ENCODE measurements at places on chromosomes 3 and 15. TPM values are rescaled to one million over a fixed set of nuclear protein-coding genes. Genes with fewer than 3 reads are reported as not detected.

The ADGRG7 gene
- total RNA-seq = not detected

The TRH gene
- total RNA-seq = not detected

The NR1D2 gene
- 18.6 TPM for total RNA-seq

The TEX9 gene
- 19.6 TPM for total RNA-seq

DNA sequence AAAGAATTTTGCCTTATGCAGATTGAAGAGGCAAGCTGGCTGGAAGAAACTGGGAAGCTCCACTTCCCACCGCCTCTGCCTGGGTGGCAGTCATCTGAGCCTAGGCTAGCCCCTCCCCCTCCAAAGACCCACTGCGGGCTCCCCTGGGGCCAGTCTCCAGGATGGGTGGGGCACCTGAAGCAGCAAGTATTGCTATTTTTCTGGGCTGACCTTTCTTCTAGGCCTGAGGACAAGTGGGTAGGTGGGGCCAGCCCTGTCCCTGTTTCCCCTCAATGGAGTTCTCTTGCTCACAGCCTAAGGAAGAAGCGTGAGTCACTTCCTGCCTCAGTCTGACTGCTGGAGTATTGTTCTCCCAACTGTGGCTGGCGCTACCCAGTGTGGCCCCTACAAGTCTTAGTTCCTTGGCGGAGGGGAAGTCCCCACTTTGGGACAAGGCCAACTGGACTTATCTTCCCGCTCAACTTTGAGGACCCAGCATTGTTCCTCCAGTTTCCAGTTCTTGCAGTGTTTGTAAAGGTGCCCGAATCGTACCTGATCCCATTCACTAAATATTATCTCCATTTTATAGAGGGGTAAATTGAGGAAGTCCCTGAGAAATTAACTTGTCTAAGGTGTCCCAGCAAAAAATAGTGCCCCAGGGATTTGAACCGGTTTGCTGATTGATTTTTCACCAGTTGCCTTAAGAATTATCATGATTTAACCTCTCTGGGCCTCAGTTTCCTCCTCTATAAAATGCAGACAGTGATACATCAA is 1.4 kb downstream of the FURIN start:
- no peaks in the 10 kb centered on the region for H3K36me3 ChIP-seq
- no peak overlapping the region for H3K4me3 ChIP-seq
- DNase-seq = peak; percentile 72
- H3K4me1 ChIP-seq = peaks cover 55% of the 10 kb centered on the region
- H3K27me3 ChIP-seq = no peaks in the 10 kb centered on the region

DNA sequence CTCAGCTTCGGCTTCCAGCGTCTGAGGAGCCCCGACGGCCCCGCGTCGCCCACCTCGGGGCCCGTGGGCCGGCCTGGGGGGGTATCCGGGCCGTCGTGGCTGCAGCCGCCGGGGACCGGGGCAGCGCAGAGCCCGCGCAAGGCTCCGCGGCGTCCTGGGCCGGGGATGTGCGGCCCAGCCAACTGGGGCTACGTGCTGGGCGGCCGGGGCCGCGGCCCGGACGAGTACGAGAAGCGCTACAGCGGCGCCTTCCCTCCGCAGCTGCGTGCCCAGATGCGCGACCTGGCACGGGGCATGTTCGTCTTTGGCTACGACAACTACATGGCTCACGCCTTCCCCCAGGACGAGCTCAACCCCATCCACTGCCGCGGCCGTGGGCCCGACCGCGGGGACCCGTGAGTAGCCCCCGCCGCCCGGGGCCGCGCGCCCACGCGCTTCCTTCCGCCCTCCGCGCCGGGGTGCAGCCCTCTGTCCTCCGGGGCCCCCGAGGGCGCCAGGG is 462 bp downstream of the EDEM1 start:
- DNase-seq = peak; percentile 62
- H3K36me3 ChIP-seq = no peaks in the 10 kb centered on the region
- H3K4me1 ChIP-seq = peaks cover 17% of the 10 kb centered on the region

- no peak for DNase-seq
- H3K27ac ChIP-seq = no peak overlapping the region
- H3K36me3 ChIP-seq = no peaks in the 10 kb centered on the region
- no peak overlapping the region for H3K4me3 ChIP-seq
These were observed 49.5 kb downstream of the CD86 start for GRCh38 chr3:122104515-122105194.

DNA sequence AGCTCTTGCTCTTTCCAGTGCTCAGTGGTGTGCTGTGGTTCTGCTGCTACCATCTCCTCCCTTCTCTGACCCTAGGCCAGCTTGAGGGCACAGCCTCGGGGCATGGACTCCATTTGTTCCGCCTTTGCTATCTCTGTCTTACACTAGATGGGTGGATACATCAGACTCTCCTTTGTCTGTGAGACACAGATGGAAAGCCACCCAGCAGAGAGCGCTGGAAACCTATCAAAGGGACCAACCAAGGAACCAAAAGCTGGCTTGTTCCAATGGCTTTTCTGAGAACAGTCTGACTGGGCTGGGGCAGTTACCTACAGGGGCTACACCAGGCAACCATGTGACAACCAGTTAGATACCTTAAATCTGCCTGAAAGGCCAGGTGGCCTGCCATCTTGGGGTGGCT is 63.8 kb downstream of the NPTN start:
- peaks cover 27% of the 10 kb centered on the region for H3K36me3 ChIP-seq
- H3K27me3 ChIP-seq = no peaks in the 10 kb centered on the region
- H3K4me3 ChIP-seq = no peak overlapping the region
- DNase-seq = no peak
- no peaks in the 10 kb centered on the region for H3K4me1 ChIP-seq
- no peak overlapping the region for H3K27ac ChIP-seq

- no peak overlapping the region for H3K27ac ChIP-seq
- no peak for DNase-seq
- no peaks in the 10 kb centered on the region for H3K27me3 ChIP-seq
- no peak overlapping the region for H3K4me3 ChIP-seq
These were observed 109.6 kb downstream of the ADCY5 start for GRCh38 chr3:123339302-123339701.

GRCh38 chr15:72227720-72228119 is 3.3 kb downstream of the PKM start:
- DNase-seq = no peak
- H3K27me3 ChIP-seq = no peaks in the 10 kb centered on the region
- peak overlapping the region; percentile 99 for H3K4me3 ChIP-seq
- peak overlapping the region; percentile 21 for H3K27ac ChIP-seq
- peaks cover 57% of the 10 kb centered on the region for H3K4me1 ChIP-seq

DNA sequence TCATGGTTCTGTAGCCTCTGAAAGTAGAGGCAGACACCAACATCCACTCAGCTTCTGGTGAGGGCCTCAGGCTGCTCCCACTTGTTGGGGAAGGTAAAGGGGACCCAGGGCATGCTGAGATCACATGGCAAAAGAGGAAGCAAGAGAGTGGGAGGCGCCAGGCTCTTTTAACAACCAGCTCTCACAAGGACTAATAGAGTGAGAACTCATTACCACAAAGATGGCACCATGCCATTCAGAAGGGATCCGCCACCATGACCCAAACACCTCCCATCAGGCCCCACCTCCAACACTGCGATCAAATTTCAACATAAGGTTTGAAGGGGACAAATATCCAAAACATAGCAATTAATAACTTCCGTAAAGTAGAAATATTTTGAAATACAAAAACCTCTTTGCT is 192.3 kb downstream of the OCA2 start:
- DNase-seq = no peak
- H3K27ac ChIP-seq = no peak overlapping the region
- H3K27me3 ChIP-seq = no peaks in the 10 kb centered on the region
- H3K4me3 ChIP-seq = no peak overlapping the region

GRCh38 chr15:25863111-25863967 is at the start of gene ATP10A:
Gene ATP10A, minus strand, starts transcription at chr15:25863327. Its CDS starts 231 bp downstream, at chr15:25863096.
- peak; percentile 77 for DNase-seq
- H3K36me3 ChIP-seq = no peaks in the 10 kb centered on the region
- H3K4me1 ChIP-seq = peaks cover 10% of the 10 kb centered on the region
- H3K4me3 ChIP-seq = peak within 1 kb of the TSS; percentile 72
- H3K27me3 ChIP-seq = peaks cover 47% of the 10 kb centered on the region

- H3K36me3 ChIP-seq = no peaks in the 10 kb centered on the region
- no peaks in the 10 kb centered on the region for H3K27me3 ChIP-seq
- no peak overlapping the region for H3K27ac ChIP-seq
- peak overlapping the region; percentile 83 for H3K4me3 ChIP-seq
- no peak for DNase-seq
These were observed 1.1 kb downstream of the MON1A start for GRCh38 chr3:49928481-49929017.

DNA sequence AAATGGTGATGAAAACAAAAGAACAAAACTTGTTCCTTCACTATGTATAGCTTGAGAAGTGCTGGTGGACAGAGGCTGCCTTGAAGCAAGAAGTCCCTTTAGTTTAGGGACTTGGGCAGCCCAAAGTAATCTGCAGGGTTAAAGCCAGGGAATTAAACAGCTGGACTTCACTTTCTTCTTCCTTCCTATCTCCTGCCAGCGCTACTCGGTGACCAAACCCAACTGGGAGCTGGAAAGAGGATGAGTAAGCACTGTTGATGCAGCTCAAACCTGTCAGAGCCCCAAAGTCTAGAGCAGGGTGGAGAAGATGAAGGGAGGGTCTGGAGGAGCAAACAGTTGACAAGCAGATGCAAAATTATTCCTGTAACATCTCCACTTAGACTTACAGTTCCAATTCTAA is 73.1 kb upstream of the FBN1 start:
- no peak for DNase-seq
- H3K27ac ChIP-seq = no peak overlapping the region
- no peaks in the 10 kb centered on the region for H3K27me3 ChIP-seq

DNA sequence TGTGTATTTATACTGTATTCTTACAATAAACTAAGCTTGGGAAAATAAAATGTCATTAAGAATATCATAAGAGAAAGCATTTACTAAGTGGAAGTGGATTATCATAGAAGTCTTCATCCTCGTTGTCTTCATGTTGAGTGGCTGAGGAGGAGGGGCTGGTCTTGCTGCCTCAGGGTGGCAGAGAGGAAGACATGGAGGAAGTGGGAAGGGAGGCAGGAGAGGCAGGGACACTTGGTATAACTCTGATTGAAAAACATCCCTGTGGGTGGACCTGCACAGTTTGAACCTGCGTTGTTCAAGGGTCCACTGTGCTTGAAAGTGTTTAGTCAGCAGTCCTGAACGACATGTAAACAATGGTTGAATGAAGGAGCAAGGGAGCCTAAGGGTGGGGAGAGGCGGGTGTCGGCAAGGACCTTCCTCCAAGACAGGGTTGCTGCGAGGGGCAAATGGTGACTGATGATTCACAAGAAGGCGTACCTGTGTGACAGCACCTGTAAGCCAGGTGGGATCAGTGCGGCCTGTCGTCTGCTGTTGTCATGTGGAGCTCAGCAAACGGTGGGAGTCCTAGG is 103.8 kb upstream of the KLF13 start:
- H3K4me1 ChIP-seq = peaks cover 23% of the 10 kb centered on the region
- no peak for DNase-seq
- no peak overlapping the region for H3K27ac ChIP-seq
- H3K36me3 ChIP-seq = no peaks in the 10 kb centered on the region
- no peaks in the 10 kb centered on the region for H3K27me3 ChIP-seq
- H3K4me3 ChIP-seq = no peak overlapping the region

Data from GM23338 (cell line).